ENCODE measurements at places on chromosomes 16 and 17.

DNA sequence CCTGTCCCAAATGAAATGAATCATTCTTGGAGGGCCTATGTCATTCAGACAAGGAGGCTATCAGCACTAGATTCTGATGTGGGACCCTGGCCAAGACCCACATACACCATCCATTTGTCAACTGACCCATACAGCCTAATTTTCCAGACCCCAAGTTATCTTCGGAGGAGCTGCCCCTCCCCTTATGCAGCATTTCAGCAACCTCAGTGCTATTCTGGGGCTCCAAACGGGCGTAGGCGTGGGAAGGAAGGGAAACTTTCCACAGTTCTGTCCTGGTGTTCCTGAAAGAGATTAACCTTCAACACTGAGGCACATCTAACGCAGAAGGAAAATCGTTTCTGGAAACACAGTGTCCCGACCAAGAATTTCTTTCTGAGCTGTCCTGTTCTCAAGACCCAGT, 86.7 kb downstream of the MYH11 start:
- no peak for DNase-seq

- DNase-seq: no peak
Measured at GRCh38 chr16:67661101-67661761, 471 bp downstream of the PARD6A start.

DNA sequence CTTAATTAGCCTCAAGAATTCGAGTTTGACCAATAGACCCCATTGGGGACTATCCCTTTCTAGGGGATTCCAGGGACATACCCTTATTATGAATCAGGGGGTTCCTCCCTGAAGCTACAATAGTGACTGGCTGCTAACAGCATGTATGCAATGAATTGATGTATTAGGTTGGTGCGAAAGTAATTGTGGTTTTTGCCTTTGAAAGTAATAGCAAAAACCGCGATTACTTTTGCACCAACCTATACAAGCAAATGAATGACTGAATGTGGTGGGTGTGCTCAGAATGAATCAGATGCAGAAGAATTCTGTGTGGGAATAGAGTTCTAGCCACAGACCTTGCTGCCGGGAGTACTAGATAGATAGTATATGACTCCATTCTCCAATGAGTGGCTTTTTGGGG, 76.7 kb downstream of the HLF start:
- DNase-seq: no peak

DNA sequence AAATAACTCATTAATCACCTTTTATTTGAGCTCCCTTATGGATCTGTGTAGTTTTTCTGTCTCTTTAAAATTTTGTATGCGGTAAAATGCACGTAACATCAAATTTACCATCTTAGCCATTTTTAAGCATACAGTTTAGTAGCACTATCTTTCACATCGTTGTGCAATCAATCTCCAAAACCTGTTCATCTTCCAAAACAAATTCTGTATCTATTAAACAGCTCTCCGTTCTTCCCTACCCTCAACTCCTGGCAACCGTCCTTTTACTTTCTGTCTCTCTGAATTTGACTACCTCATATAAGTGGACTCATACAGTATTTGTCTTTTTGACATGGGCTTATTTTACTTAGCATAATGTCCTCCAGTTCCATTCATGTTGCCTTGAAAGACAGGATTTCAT, 100.5 kb downstream of the NF1 start:
- no peak for DNase-seq

DNA sequence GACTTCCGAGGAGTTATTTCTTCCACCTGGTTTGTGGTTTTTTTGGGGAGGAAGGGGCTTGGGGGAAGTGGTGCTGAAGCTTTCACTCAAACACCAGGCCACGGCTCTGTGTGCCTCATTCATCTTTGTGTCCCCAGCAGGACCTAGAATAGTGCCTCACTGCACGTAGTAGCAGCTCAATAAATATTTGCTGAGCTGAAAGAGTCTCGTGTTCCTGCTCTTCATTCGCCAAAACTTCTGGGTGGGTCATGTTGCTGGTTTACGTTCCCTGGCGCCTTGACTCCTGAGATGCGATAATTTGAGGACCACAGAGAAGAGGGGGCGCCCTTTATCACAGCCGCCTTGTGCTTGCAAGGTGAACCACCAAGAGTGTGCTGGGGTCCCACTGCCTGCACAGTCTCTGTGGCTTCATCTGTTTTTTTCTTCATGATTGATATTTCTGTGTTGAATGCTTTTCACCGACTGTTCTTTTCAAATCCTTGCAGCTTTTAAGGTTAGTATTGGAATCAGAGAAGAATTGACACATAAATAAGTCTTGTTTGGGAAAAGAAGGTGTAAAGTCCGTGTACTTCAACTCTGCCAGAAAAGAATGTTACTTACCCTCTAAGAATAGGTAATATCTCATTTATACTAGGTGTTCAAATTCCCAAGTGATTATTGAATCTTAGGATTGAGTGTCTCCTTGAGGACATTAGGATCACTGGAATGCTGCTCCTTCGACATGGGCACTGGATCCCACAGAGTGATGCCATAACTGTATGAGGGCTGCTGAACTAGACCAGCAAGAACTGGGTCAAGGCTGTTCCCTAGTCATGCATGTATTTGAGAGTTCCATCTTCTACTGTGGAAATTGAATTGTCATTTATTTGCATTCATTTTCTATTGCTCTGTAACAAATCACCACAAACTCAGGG, 92.7 kb upstream of the CLEC18A start:
- no peak for DNase-seq

DNA sequence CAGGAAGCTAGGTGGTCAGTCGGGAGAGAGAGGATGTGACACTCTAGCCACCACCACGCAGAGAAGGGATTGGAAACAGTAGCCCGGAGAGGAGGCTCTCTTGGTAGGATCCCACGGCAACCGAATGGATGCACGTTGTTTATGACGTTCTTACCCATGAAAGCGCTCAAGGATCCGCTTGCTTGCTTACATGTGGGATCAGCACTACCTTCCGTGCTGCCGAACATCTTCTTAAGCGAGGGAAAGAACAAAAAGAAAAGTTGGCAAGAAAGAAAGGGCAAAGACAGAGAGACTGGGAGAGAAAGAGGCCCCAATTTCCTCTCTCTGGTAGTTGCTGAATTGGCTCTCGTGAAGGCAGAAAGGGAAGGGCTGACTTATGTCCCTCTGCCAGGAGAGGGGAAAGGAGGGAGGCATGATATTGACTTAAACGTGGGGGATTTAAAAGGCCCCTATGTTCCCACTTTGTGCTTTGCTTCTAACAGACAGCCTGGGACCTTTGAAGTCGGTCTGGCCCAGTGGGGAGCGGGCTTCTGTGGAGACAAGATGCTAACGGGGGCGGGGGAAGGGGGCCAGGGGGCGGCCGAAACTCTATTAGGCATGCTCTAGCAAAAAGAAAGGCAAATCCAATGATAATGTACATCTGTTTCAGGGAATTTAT, 35.4 kb downstream of the SNX20 start:
- DNase-seq: no peak
